Eye (tissue), 1 donor: ENCODE measurements at places on chromosomes 11 and 22.

- DNase-seq: no peak
Measured at GRCh38 chr22:27752141-27752540, 49.4 kb downstream of the MN1 start.

- DNase-seq: no peak
Measured at GRCh38 chr11:65298131-65298535, 16.5 kb upstream of the CDC42EP2 start.

DNA sequence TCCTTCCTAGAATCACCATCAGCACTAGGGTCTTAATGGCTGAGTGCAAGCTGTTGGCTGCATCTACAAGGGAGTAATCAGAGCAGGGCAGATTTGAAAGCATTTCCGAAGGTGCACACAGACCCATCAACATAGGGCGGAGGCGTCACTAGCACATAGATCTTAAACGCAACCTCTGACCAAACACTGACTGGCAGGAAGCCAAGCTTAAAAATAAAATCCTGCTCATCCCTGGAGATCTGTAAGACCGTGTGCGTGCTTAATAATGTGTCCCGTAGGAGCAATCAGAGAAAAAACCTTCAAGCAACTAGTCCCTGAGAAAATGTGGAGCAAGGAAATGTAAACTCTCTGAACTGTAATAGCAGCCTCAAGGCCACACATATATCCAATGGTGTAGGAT, 470.5 kb downstream of the ETS1 start:
- no peak for DNase-seq

DNA sequence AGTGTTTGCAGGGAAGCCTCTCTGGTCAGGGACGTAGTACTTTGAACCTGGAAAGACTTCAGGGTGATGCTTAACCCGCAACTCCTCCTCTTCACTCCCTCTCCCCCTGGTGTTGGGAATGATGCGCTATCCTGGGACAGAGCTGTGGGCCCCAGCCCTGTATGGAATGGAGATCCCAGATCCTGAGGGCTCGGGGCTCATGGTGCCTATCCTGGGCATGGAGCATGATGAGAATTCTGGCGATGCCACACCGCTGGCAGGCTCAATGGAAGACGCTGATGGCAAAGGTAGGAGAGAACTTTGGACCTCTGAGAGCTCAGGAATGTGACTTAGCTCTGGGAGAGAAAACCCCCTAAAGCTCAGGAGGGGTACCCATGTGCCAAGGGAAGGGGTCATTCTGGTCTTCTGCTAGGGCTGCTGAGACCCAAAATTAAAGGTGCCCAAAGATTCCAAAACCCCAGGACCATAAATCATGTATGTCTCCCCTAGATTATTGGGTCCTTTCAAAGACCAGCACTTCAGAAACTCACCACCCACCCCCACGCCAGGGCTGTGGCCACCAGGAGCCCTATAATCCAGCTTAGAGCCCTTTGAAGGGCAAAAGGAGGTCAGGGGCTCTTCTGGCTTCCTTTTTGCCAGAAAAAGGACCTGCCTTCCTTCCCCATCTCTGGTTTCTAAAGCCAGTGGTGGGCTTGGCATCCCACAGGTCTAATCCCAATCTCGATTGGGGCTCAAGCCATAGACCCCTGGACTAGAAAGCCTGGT, 52.5 kb downstream of the BTG4 start:
- no peak for DNase-seq

- DNase-seq: no peak
Measured at GRCh38 chr11:113577356-113578032, 102.3 kb upstream of the DRD2 start.

DNA sequence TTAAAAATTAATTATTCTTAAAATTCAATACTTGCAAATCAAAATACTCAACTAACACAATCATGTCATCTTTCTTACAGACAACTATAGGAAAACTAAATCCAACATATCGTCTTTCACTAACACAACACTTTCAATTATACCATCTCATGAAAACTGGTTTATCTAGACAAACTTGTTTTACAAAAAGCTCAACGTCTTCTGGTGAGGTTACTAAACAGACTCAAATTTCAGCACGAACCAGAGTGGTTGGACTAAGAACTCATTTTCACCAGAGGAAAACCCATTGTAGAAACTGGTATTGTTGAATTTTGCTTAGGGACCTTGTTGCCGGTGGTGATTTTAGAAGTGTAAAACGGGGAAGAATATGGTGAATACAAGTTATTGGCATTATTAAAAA, 52.2 kb downstream of the NUP98 start:
- peak; percentile 14 for DNase-seq

DNA sequence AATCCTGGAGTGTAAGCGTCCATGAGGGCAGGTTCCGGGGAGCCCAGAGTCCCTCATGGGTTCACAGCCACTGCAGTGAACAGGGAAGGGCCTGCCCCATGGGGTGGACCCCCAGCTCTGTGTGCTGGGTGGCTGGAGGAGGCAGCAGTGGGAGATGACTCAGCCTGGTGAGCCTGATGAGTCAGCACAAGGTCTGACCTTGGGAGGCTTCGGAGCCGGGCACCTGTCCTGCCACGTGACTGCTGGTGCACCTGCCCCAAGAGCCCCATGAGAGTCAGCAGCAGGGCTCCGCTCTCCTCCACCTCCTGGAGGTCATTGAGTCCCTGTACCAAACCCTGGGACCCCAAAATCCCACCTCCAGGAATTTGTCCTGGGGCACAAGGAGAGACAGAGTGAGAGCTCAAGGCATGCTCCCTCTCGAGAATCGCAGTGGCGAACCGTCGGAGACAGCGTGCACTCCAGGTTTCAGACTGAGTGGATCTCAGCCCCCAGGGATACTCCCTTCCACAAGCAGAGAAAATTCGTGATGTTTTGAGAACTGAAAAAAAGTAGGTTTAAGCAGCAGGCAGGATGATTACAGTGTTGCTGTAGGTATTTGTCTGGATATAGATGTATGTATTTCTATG, 1221.7 kb downstream of the BRD1 start:
- DNase-seq: no peak

- no peak for DNase-seq
Measured at GRCh38 chr22:23673826-23674690, 16.8 kb upstream of the RGL4 start.

- DNase-seq: no peak
Measured at GRCh38 chr11:42410251-42410955, 901.4 kb upstream of the API5 start.

- no peak for DNase-seq
Measured at GRCh38 chr11:93858121-93858775, 7.8 kb upstream of the VSTM5 start.

DNA sequence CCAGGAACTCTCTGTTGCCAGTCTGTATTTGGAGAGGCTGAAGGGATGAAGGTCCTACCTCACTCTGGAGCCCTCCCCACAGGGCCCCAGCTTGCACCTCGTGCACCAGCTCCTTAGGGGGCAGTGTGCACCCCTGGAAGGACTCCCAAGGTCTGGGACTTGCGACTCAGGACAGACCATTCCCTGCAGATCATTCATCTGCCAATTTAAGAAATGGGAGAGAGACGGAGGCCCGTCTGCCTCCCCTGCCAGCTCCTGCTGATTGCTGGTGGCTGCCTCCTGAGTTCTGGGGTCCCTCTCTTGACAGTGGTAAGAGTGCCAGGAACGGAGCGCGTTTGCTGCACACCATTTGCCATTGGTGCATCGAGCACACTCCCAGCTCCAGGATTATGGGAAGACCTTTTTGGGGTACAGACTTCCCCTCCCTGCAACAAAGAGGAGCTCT, 27.4 kb upstream of the MALAT1 start:
- DNase-seq: no peak

- DNase-seq: no peak
Measured at GRCh38 chr11:25052844-25053243, 556.0 kb downstream of the LUZP2 start.

GRCh38 chr11:128749974-128750373, 56.1 kb downstream of the FLI1 start:
- no peak for DNase-seq

DNA sequence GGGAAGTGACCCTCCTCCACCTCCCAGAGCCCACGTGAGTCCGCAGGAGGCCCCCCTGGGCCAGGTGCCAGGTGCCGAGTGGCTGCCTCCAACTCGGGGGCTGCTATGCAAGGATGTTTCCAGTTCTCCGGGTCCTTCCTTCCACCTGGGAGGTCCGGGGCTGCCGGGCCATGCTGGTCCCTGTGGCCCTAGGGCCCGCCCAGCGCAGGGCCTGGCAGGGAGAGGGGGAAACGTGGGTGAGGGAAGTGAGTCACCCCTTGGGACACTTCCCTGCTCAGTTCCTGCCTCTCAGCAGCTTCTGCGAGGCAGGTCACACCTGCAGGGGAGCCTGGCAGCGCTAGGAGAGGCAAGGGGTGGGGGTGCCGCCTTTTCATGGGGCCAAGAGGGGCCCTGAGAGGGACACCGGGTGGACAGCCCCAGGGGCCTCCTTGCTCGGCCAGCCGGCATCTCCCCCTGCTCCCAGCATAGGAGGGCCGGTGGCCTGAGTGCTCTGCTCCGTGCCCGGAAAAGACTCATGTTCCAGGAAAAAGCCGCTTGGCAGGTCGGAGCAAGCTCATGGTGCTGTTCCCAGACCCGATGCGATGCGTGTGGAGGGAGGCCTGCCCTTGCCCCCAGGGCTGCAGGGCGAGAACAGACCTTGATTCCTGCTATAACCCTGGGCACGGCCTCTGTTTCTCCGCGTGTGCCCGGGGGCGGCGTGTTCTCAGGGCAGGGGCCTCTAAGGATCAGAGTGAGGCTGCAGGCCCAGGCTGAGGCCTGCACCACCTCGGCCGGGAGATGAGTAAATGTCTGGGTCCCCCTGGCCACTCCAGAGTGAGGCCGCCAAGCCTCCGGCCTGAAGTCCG, 30.3 kb upstream of the WNT7B start:
- no peak for DNase-seq

- DNase-seq: no peak
Measured at GRCh38 chr11:66541892-66542291, 4.0 kb downstream of the ZDHHC24 start.

DNA sequence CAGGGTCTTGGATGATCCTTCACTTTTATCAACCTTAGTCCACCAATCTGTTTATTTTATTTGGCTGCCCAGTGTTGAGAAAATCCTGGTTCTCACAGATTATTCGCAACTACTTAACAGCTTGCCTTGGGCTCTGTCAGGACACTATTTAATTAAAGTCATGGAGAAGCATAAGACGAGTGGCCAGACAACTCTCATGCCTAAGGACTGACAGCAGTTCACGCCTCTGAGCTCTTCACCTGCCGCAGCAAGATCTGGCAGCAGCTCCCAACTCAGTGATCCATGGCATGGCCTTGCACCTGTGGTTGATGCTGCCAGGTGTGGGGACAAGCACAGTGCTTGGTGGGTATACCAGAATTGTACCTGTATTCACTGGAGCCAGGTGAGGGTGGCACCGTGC, 37.8 kb downstream of the HIRA start:
- DNase-seq: no peak

- DNase-seq: no peak
Measured at GRCh38 chr22:39225591-39225990, 19.2 kb downstream of the PDGFB start.

- no peak for DNase-seq
Measured at GRCh38 chr11:3167143-3168119, 2.3 kb upstream of the OSBPL5 start.
